Endodermal cell (in vitro differentiated cells): ENCODE measurements at places on chromosomes 16 and 17. TPM values are rescaled to one million over a fixed set of nuclear protein-coding genes. Genes with fewer than 3 reads are reported as not detected.
A peak's percentile ranks its signal among the peaks of the same experiment; 100 is the strongest.

DNA sequence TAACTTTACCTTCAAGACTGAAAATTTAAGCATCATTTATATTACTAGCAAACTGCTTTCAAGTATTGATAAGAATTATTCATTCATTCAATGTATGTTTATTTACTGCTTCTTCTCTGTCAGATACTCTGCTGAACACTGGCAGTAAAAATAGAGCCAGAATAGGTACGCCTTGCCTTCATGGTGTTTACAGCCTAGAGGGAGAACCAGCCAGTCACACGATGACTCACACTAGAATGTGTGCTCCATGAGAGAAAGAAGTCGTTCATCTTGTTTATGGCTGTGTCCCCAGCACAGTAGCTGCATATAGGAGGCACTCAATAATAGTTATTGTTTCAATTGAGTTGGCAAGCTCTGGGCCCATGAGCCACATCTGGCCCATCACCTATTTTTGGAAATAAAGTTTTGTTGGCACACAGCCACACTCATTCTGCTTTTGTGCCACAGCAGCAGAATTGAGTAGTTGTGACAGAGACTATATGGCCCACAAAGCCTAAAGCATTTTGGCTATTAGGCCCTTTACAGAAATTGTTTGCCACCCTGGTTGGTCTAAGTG, 84.2 kb downstream of the TMC6 start:
- no peak for DNase-seq

Gene TLK2
- total RNA-seq, result 74.9 to 89.2 TPM (median 86.3 TPM) in 3 replicates

GRCh38 chr16:22206842-22207714, 1.0 kb downstream of the EEF2K start:
- peak; percentile 73 for DNase-seq

GRCh38 chr16:75097941-75098901, 18.4 kb downstream of the LDHD start:
- peak; percentile 58 for DNase-seq

Gene SLC12A3
- not detected in 2 replicates for total RNA-seq

Gene PGAP3
- total RNA-seq, result 15.9 to 25.5 TPM (median 22.6 TPM) in 3 replicates

Gene HSD3B7
- 4.5 to 6.2 TPM (median 4.8 TPM) in 3 replicates for total RNA-seq

DNA sequence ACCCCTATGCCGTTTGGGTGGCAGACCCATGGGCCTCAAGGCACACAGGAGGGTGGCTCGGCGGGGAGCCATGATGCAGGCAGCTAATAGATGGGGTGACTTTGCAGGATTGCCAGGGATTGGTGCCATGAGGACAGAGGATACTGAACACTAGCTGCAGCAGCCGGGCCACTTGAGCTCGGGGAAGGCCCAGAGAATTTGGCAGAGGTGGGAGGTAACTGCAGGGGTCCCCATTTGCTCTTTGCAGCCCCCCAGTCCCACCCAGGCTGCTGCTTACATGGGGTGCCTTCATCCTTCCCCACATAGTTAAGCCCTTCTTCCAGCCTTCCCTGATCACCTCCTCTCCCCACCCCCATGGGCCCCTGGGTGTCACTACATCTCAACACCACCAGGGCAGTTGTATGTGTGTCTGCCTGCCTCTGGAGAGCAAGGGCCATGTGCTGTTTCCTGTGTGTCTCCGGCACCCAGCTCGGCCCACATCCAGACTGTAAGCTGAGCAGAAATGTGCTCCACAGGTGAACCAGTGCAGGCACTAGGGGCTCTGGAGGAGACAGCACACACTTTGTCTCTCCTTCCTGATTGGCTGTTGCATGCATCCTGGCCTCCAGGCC, 52.0 kb downstream of the SREBF1 start:
- DNase-seq, result peak; percentile 82

Gene KRT33A
- not detected in 3 replicates for total RNA-seq

DNA sequence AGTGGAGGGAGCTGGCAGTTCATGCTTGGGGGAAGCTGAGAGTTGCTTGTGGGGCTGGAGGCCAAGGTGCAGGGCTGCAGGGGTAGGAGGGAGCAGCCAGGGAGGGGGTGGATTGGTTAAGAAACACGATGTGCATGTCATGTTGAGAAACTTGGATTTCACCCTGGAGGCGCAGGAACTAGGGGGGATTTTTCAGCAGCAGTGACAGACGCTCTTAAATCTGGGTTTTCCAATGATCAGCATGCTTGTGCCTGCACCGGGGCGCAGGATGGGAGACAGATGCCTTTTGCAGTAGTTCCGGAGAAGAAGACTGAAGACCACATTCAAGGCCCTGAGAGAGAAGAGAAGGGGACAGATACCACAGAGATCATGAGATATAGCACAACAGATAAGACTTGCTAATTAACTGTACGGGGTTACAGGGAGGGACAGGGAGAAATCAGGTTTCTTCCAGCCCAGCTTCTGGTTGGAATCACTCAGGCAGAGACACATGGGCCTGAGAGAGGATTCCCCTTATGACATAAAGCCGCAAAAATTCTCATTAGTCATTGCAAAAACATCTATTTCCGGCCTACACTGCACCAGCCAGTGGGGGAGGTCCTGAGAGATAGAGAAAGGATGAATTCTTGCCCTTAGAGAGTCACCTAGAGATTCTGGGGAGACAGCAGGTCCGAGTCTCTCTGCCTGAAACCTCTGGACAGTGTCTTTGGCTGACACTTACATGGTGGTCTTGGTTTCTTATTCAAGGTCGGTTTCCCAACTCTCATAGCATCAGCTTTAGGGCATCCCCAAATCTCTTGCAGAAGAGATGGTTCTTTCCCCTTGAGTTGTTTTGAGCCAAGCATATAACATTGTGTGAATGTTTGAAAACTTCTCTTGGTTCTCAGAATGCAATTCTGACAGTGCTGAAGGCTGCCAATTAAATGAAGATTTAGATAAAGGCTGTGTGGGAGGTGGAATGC, 27.1 kb downstream of the CDH13 start:
- no peak for DNase-seq

DNA sequence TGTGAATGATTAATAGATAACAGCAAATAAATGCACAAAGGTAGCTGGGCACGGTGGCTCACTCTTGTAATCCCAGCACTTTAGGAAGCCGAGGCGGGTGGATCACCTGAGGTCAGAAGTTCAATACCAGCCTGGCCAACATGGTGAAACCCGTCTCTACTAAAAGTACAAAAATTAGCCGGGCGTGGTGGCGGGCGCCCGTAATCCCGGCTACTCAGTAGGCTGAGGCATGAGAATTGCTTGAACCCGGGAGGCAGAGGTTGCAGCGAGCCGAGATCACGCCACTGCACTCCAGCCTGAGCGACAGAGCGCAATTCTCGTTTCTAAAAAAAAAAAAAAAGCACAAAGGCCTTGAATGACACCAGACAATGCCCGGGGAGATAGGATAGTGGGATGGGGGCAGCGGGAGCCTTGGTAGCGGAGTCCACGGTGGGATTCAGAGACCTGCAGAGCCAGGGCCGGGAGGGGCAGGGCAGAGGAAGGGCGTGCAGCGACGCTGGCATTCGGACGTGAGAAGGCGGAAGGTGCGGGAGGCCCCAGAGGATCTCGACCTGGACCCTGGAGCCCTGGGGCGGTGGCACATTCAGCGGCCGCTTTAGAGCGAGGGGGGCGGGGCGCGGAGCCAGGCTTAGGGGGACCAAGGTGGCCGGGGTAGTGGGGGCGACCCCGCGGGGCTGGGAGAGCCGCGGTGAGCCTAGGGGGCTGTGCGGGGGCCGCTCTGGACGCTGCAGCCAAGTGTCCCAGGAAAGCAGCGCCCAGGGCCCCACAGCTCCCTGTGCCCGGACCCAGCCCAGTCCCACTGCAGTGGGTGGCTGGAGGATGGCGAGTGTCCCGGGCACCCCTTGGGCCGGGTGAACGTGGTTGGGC, 999 bp upstream of the FLYWCH2 start:
- no peak for DNase-seq

Gene CRISPLD2
- total RNA-seq, result 5.6 to 9.9 TPM (median 9.3 TPM) in 3 replicates

Gene GJD3
- total RNA-seq, result not detected in 2 replicates

Gene TPSG1
- total RNA-seq, result not detected in 3 replicates

DNA sequence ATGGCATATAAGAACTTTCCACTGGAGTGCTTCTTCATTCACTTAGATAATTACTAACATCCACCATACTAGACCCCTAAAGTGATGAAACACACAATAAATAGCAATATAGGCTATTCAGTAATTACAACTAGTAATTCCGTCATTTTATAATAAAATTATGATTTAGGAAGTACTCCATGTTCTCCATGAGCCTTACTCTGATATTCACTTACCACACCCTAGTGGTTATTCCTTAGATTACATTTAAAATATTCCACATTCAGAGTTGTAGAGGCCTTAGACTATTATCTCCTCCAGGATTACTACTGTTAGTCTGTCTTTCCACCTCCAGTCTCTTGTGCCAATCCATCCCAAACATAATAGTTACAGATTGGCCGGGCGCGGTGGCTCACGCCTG, 62.4 kb downstream of the STH start:
- no peak for DNase-seq

DNA sequence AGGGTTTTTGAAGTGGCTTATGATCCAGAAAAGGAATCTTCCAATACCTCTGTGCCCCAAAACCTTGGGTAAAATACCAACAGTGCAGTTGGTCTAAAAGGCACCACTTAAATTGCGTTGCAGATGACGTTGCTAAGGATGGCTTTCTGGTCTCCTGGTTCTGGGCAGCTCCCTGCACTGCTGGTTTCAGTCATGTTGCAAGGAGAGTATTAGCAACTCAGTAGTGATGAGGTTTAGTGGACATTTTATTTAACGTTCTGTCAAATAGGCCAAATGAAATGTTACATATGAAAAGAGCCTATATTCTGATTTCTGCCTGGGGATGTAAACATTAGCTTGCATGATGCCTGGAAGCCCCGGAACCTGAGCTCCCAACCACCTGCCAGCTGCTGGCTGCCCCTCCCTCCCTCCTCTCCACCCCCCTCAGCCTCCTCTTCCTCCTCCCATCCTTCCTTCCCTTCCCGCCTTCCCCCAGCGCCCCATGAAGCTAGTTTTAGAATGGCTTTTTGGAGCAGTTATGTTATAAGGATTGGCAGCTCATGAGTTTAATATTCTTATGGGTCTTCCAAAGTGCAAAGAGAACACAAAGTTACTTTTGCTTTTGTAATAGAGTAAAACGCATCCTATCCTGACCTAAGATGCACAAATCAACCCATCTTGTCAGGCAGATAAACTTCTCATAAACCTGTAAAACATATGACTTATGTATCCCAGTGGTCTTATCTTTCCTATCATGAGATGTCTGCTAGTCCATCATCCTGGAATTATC, 20.7 kb downstream of the CD7 start:
- no peak for DNase-seq

- no peak for DNase-seq
Measured at GRCh38 chr16:74558873-74559272, 48.0 kb downstream of the GLG1 start.

DNA sequence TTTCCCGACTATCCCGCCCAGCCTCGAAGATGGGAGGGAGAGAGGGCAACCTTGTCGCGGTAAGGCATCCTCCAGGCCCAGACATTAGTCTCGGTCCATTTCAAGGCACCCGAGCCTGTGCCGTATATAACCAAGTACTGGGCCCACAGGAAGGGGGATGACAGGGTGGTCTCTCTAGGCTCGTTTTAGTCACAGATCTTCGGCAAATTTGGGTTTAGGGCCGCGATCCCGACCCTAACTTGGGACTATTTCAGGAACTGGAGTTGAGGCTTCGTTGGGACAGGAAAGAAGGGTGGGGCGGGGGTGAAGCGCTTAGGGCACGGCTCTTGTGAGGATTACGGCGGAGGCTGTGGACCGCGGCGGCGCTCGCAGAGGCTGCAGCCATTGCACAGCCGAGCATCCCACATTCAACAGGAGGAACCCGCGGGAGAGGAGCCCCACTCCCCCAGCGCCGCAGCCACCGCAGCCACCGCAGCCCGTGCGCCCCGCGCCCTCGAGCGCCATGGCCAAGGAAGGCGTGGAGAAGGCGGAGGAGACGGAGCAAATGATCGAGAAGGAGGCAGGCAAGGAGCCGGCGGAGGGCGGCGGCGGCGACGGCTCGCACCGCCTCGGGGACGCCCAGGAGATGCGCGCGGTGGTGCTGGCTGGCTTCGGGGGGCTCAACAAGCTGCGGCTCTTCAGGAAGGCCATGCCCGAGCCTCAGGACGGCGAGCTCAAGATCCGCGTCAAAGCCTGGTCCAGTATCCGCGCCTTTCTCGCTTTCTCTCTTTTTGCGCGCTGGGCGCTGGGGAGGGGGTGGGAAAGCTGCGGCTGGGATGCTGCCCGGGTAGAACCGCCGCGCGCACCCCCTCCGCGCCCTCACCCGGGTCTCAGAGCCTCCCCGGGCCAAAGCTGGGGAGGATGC, at the start of gene VAT1L:
Gene VAT1L, plus strand, starts transcription at position 384 of the 904 bp plus-strand sequence. Its CDS starts 119 bp downstream, at position 503.
- DNase-seq, result peak; percentile 89

Gene RTN4RL1
- 17.2 and 19.6 TPM in 2 replicates for total RNA-seq

DNA sequence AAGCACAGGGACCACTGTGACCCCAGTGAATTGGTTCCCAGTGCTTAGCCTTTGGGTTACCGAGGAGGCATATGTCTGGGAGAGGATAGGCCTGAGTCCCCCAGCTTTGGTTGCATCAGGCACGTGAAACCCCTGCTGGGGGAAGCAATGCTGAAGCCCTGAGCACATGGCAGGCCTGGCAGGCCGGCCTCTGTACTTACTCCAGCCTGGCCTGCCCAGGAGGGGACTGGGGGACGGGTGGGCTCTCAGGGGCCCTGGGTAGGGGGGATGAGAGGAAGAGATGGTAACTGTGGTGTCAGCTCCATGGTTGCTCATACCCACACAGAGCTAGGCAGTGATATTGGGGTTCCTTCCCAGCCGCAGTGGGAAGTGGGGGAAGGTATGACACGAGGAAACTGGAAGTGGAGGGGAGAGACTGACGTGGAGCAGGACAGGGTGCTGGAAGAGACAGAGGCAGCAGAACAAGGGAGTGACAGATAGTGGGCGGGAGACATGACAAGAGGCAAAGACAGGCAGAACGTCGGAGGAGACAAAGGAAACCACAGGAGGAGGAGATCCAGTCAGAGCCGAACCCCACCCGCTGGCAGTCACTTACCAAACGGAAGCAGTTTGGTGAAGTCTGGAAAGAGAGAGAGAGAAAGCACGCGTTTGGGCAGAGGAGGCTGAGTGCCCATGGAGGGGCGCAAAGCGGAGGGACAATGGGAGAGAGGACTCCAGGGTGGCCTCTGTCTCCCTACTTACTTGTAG, 9.1 kb downstream of the TMEM208 start:
- peak; percentile 33 for DNase-seq

DNA sequence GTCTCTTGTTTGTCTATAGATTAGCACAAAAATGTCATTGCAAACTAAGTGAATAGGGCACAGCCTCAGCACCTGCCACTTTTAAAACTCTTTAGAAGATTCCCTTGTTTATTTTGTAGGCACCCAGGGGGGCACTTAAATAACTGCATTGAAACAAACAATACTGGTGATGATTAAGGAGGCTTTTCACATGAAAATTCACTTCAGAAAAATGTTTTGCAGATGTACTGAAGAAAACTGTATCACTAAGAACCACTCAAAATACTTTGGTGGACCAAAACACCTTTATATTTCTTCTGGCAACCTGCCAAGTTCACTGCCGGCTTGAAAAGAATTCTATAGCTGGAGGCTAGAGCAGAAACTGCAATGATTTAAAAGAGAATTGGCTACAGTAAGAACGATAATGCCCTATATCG, 281.5 kb downstream of the TOX3 start:
- DNase-seq, result no peak

- no peak for DNase-seq
Measured at GRCh38 chr17:49798182-49798581, 9.7 kb downstream of the KAT7 start.

Gene ICAM2
- total RNA-seq, result 0.75 TPM in 2 replicates

- DNase-seq, result no peak
Measured at GRCh38 chr17:8885967-8886684, 18.7 kb upstream of the PIK3R6 start.

GRCh38 chr16:85042606-85043005, 15.0 kb downstream of the KIAA0513 start:
- peak; percentile 28 for DNase-seq

Gene FSCN2
- total RNA-seq, result 1.2 and 1.8 TPM in 2 replicates
